ENCODE measurements at places on chromosomes 1 and 21. TPM values are rescaled to one million over a fixed set of nuclear protein-coding genes. Genes with fewer than 3 reads are reported as not detected.

DNA sequence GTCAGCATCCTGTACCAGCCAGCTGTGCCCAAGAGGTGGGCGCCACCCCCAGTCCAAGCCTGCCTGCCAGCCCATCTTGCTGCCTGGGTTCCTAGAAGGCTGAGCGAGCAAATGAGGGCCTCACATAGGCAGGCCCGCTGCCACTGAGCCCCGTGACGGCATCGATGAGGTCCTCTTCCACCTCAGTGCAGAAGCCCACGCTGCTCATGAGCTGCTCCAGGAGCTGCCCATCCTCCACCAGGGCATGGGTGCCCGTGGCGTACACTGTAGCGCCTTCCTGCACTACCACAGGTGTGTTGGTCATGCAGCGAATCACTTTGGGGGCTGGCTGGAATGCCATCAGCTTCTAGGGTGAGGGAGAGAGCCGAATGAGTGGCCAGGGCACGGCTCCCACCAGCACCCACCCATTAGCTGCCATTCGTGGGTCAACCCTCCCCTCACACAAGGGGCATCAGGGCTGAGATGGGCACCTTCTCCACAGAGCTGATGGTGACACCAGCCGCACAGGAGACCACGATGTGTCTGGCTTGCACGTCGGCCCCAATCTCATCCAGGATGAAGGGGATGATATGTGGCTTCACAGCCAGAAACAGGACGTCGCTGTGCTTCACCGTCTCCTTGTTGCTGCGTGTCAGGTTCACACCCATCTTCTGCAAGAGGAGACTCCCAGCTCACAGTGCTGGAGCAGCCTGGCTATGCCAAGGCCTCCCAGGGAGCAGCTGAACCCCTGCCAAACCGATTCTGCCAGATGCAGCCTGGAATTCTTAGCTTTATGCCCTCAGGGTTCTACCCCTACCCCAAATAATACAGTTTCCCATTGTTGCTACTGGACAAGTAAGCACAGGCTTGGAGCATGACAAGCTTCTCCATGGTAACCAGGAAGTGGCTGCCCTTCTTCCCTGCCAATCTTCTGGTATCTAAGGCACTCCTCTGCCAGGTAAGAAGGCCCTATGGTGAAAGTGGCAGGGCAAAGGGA lies 2.0 kb downstream of the PYCR2 start:
- no peak for DNase-seq

Gene SYPL2
- 2.1 TPM for total RNA-seq

Gene KCNQ4
- total RNA-seq, result 7.8 TPM

DNA sequence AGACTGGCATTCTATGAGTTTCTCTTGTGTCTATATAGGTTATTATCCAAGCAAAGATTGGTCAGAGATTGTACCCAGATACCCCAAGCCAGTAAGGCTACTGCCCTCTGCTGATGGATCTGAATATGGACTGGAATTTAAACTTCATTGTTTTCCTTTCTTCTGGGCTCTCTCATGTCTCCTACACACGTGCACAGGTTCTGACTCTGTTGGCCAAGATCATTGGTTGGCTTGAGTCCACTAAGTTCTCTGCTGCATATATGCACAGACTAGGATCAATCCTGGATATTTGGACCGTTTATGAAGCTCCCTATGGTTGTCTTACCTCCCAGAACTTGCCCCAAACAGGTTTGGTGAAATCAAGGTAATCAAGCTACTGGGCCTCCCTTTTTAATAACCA lies 69.7 kb downstream of the CC2D1B start:
- DNase-seq, result no peak

Gene HAO2
- not detected for total RNA-seq

GRCh38 chr1:178806665-178807300 lies 64.1 kb downstream of the ANGPTL1 start:
- DNase-seq, result no peak

DNA sequence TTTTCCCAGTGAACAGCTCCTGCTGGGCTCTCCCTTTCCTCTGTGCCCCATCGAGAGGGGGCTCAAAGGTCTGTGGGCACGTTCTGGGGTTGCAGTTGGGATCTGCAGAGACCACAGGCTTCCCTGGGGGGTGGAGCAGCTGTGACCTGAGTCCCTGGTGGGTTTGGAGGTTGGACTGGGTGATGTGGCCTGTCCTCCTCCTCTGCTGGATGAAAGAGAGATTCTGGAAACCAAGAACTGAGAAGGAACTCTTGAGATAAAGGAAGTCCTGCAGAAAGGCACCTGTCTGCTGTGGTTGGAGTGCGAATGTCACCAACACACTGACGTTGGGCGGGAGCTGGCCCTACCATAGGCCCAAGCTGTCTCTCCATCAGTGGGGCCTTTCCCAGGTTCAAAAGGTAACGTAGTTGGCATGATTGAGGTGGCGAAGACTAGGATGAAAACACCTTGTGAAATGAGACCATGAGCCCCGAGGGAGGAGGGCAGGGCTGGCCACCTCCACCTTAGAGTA lies 35.8 kb upstream of the ETV3 start:
- no peak for DNase-seq

GRCh38 chr21:16468184-16468583 lies 738.4 kb downstream of the USP25 start:
- no peak for DNase-seq
